Natural killer cell treated with Interleukin-12 subunit alpha and Interleukin-12 subunit beta and Interleukin-15 and Interleukin-18, amount 100 ng/mL, for 72 hours (primary cell): ENCODE measurements at places on chromosomes 6 and 20.

DNA sequence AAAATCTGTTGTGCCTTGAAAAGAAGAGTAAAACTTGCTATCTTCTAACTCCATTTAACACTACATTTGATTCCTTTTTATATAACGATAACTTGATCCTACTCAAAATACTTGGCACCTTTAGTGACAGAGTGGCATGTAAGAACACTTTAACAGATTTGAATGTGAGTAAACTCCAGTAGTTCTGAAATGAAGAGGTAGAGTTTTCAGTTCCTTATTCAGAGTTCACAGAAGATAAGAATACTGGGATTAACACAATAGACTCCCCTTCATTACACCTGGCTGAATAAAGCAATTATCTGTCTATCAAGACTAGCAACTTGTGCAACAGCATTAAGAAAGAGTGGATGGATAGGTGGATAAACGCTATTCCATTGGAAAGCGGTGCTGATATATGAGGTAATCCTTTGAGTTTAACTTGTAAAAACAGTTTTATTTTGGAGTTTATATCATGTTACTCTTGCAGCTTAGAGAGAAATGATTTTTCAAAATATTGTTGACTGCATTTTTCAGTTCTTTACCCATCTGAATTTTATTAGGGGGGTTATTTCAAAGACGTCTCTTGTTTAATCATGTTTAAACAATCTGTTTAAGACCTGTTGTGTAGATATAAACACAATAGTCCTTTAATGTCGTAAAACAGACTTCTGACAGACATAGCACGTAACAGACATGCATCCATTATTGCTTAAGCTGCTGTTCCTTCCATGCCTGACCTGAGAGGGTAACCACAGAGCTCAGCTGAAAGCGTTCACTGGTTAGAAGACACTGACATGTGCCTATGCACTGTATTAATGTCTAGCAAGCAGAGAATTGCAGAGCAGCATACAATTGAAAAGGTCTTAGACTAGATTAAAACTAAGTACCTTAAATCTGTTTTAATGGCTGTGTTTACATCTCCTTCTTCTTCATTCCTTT, 102.4 kb upstream of the SUPT3H start:
- DNase-seq: no peak

GRCh38 chr6:97914912-97915311, 631.9 kb upstream of the MMS22L start:
- no peak for DNase-seq

DNA sequence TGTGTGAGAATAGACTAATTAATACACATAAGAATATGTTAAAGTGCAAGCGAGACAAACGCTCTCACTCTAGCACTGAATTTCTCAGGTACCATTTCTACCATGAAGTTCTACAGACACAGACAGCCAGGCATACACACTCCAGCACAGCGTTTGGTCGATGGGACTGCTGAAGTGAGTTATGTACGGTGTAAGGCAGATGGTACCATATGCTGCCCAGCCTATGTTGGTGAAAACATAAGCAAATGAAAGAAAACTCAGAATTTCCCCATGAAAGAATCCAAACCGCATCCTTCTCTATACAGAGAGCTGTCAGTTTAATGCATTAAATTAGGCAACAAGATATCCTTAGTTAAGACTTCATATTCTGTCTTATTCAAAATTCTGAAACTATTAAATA, 34.9 kb downstream of the AGPAT4 start:
- no peak for DNase-seq

DNA sequence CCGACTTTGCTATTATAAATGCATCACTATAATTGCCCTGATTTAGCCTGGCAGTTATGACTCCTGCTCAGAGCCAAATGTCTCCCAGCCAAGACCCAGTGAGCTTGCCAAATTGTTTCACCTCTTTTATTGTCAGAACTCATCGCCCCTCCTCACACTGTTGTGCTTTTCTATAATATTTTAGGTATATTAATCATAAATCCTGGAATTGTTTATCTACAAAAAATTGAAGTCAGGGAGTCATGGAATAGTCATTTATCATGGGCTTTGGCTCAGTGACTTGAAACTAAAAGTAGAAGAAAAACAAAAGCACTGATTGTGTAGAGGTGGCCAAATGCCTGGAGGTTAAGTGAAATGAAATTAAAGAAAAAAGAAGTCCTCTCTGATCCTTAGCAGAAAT, 85.6 kb downstream of the PFDN4 start:
- no peak for DNase-seq

DNA sequence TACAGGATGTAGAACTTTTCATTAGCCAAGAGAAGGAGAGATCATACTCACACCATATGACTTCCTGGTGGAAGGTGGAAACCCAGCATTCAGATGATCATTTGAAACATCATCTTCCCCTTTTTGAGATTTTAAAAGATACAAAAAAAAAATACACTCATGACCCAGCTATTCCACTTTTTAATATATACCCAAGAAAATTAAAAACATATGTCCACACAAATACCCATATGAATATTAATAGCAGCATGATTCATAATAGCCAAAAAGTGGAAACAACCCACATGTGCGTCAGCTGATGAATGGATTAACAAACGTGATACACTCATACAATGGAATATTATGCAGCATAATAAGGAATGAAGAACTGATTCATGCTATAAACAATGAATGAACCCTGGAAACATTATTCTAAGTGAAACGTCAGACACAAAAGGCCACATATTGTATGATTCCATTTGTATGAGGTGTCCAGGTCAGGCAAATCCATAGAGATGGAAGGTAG, 130.0 kb upstream of the SGK1 start:
- DNase-seq: no peak

DNA sequence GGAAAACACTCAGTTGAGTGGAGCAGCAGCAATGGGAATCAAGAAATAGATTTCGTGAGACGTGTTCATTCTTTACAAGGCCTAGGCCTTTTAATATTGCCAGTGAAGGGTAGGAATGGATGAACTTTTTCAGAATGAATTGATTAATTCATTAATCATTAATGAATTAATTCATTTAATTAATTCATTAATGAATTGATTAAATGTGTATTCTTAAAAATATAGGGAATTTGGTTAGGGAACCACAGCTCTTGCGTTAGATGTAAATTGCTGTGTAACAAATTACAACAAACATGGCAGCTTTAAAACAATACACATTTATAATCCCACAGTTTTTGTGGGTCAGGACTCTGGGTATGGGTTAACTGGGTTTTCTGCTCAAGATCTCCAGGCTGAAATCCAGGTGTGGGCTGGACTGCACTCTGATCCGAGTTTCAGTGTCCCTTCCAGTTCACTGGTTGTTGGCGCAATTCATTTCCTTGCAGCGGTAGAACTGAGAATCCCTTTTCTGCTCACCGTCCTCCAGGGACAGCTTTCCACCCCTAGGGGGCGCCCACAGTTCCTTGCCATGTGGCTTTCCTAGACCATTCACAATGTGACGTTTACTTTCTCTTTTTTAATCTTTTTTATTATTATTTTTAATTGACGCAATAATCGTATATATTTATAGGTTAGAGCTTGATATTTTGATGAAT, 32.8 kb upstream of the BCAS1 start:
- DNase-seq: peak; percentile 86

- DNase-seq: no peak
Measured at GRCh38 chr6:11852061-11852651, 73.6 kb upstream of the ADTRP start.

DNA sequence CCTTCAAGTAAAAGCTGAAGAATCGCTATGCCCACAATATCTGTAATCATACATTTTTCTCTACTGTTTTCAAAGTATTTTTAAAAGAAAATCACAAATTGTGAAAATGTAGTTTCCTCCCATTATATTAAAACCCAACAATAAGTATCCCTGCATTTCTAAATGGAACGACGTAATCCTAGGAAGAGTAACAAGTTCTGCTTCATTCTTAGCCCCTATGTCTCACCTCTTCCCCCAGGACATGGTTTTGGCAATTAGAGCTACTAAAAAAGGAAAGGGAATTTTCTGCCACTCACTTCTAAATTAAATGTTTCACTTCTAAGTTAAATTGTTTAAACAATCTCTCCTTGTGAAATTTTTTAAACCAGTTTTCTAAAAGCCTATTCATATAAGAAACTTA, 47.4 kb downstream of the TBPL1 start:
- DNase-seq: no peak

- DNase-seq: peak; percentile 48
Measured at GRCh38 chr20:37385659-37386504, 39.9 kb downstream of the SRC start.

GRCh38 chr6:158737082-158737709, 82.0 kb downstream of the EZR start:
- no peak for DNase-seq

DNA sequence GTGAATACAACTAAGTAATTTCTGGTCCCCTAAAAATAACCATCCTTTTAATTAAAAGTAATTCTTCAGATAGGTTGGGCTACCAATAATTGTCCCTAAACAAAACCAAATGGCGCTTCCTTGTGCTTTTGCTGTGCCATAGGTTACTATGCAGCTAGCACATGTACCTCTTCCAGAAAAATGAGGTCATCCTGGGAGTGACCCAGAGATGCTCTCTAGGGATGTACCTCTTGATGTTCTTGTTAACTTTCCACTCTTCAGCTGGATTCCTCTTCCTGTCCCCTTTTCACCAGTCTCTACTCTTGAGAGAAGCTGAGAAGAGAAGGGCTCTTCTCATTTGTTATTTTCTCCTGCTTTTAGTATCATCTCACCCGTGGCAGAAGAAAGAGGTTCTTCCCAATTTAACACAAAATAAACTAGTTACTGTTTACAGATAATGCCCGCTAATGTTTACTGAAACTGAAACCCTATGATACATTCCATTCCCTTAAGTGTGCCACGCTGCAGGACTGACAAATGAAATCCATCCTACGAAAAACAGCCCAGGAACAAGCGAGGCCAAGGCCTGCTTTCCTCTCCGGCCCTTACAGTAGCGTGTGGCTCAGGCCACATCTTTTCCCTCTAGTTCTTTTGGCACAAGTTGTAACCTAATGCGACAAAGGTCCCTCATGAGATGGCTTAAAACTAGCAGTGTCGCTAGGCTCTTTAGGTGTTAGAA, 24.2 kb downstream of the MRS2 start:
- DNase-seq: no peak

- DNase-seq: no peak
Measured at GRCh38 chr6:56403745-56404144, 156.4 kb upstream of the COL21A1 start.

DNA sequence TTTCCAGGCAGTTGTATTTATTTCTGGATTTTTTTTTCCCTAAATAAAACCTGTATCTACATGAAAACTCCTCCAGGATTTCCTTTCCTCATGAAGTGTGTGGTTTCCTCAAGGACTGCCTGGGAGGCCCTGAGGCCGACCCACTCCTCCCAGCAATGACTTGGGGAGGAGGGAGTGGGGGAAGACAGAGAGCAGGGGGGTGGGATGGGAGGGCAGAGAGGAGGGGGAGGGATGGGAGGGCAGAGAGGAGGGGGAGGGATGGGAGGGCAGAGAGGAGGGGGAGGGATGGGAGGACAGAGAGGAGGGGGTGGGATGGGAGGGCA, 161.8 kb upstream of the AGPAT4 start:
- DNase-seq: no peak

- DNase-seq: no peak
Measured at GRCh38 chr6:92521553-92521952, 897.8 kb downstream of the EPHA7 start.

DNA sequence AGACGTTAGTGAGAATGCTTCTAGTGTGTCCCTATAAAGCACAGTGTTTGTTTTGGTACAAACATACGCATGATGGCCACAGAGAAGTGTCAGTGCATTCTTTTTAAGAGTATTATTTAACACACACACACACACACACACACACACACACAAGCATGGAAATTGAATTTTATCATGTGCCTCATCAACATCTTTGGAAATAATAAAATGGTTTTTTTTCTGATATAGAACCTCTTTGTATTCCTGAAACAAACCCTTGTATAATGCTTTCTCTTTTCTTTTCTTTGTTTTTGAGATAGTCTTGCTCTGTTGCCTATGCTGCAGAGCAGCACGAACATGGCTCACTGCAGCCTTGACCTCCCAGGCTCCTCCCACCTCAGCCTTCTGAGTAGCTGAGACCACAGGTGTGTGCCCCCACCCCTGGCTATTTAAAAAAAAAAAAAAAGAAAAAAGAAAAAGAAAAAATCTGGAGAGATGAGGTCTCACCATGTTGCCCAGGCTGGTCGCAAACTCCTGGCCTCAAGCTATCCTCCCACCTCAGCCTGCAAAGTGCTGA, 116.2 kb upstream of the SYNDIG1 start:
- DNase-seq: no peak

DNA sequence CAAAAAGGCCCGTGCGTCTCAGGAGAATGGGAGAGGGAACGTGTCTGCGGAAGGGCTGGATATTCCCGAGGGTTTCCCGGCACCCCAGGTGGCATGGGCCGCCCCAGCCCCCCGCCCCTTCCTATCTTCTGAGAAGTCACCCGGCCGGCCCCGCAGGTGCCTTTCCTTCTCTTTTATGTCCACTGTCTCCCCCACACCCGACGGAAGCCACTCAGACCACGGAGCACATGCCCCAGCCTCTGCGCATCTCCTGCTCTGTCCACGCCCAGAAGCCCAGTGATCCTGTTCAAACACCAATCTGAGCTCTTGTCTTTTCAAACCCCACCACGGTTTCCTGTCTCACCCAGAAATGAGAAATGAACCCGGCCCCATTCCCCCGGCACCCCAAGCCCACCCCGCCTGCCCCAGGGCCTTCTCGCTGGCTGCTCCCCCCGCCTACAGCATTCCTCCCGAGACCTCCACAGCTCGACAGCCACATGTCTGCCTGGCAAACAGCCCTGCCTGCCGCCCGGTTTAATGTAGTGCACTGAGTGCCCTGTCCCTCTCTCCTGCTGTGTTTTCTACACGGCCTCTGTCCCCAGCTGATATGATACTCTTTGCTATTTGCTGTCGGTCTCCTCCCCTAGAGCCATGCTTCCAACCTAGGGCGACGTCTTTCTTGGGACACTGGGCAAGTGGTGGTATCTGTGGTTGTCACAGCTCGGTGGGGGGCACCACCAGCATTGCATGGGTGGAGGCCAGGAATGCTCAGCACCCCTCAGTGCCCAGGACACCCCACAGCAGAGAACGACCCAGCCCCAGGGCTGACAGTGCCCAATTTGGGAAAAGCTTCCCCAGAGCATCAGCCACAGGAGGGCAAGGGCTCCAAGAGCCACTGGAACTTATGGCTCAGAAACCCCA, 182.7 kb downstream of the TAF4 start:
- DNase-seq: peak; percentile 53

DNA sequence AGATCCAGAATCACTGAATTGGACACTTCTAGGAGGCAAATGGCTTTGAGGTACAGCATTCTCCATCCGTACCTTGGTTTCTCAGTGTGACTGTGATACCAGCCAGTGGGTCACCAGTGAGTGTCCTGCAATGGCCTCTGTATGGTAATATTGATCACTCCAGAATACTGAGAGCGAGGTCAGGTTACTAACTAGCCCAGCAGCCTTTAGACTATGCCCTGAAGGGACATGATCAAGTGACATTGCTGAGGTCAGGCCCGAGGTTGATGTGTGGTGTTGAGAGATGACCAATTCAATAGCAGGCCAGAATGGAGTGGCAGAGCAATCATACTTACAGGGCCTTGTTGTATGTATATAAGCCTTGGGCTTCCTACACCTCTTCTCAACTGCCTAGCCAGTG, 476.0 kb downstream of the KHDRBS2 start:
- no peak for DNase-seq

GRCh38 chr6:167554854-167555253, 230.0 kb downstream of the TTLL2 start:
- no peak for DNase-seq
